COR-L47 (cell line): ENCODE measurements at places on chromosomes 13 and 19.
A peak's percentile ranks its signal among the peaks of the same experiment; 100 is the strongest.

- DNase-seq = peak; percentile 6
These were observed 206.7 kb upstream of the RFC3 start for GRCh38 chr13:33611121-33611805.

- no peak for DNase-seq
These were observed 46.0 kb downstream of the RCBTB2 start for GRCh38 chr13:48486836-48487235.

- no peak for DNase-seq
These were observed 1.9 kb downstream of the CNN2 start for GRCh38 chr19:1028062-1028926.

- DNase-seq = peak; percentile 50
These were observed 70.8 kb downstream of the SHISA2 start for GRCh38 chr13:25981060-25981459.

GRCh38 chr13:48110931-48111721 is 16.2 kb upstream of the MED4 start:
- no peak for DNase-seq

GRCh38 chr19:55672418-55672817 is 2.6 kb upstream of the EPN1 start:
- DNase-seq = no peak

- DNase-seq = no peak
These were observed 7.9 kb downstream of the NAPA start for GRCh38 chr19:47507012-47507411.

DNA sequence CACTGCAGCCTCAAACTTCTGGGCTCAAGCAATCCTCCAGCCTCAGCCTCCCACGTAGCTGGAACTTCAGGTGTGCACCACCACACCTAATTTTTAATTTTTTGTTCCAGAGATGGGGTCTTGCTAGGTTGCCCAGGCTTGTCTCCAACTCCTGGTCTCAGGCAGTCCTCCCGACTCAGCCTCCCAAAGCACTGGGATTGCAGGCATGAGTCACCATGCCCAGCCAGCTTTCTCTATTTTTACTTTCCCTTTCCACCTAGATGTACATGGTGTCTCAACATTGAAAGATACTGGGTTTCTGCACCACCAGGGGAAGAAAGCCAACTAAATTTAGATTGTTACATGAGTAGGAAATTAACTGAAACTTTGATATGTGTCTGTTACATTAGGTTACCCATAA is 13.8 kb upstream of the ZNF846 start:
- DNase-seq = no peak

DNA sequence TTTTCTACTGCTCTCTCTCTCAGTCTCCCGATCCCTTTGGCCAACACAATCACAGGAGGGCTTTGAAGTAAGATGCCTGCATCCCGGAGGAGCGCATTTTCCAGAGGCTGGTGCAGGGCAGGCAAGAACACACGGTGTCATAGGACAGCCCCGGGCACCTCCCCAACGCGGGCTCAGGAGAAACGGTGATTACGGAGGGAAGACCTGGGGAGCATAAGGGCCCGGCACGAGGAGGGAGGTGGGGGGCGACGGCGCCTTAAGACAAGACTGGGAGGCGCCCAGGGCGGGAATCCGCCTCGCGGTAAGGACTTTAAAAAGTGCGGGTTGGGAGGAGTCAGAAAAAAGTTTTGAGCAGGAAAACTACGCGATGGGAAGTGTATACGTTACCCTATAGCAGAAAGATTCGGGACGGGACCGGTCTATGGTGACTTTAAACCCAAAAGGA is 18.7 kb upstream of the ZNF888 start:
- DNase-seq = peak; percentile 4

- peak; percentile 99 for DNase-seq
These were observed at the start of gene ZNF506 for GRCh38 chr19:19821366-19821951. Gene ZNF506 (minus strand): TSS chr19:19821750. CDS start chr19:19821603, 147 bp downstream.

DNA sequence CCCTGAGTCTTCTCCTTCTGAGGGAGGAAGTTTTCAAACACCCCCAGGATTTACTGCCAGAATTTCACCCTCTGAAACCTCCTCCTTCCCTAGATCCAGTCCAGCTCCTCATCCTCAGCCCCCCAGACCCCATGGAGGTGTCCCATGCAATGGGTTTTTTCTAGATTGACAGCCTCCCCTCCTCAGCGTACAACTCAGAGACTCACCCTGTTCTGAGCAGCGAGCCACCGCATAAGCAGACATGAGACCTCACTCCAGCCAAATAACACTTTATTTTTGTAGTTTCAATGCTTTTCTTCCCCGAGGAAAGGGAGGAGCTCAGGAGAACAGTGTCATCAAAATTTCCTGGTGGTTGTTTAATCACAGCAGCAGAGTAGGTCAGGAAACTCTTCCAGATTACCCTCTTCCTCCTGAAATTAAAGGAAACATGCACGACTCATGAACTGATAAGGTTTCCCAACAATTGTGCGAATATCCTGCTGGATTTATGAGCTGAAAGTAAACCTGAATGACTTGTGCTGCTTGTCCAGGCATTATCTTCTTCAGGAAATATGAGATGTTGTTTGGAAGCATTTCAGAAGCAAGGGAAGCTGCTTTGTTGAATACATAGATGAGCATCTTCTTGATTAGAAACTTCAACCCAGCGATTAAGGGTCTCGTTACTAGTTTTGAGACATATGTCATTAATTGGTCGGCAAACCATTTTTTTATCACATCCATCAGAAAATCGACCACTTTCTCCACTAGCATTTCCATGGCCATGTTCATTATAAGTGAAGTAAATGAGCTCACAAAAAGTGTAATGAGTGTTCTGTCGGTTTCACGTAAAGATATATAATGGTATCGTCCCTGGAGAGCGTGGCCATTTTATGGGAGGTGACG is 36.2 kb downstream of the ERICH4 start:
- no peak for DNase-seq

- no peak for DNase-seq
These were observed 625.2 kb upstream of the PCDH20 start for GRCh38 chr13:62040806-62041205.

DNA sequence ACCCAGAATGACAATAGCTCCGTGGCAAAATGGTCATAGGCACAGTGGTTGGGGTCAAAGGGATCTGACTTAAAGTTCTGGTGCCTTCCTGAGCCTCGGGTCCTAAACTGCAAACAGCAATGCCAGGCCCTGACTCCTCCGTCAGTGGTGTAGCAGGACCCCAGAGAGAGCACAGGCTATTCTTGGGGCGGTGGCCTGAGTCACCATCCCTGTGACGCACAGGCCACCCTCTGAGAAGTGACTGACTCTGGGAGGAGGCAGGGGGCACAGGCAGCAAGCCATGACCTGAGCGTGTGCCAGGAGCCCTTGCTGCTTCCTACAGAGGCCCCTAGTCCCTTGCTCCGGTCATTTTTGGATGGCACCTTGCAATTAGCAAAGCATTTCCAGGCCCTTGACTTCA is 18.7 kb downstream of the PLVAP start:
- DNase-seq = no peak

DNA sequence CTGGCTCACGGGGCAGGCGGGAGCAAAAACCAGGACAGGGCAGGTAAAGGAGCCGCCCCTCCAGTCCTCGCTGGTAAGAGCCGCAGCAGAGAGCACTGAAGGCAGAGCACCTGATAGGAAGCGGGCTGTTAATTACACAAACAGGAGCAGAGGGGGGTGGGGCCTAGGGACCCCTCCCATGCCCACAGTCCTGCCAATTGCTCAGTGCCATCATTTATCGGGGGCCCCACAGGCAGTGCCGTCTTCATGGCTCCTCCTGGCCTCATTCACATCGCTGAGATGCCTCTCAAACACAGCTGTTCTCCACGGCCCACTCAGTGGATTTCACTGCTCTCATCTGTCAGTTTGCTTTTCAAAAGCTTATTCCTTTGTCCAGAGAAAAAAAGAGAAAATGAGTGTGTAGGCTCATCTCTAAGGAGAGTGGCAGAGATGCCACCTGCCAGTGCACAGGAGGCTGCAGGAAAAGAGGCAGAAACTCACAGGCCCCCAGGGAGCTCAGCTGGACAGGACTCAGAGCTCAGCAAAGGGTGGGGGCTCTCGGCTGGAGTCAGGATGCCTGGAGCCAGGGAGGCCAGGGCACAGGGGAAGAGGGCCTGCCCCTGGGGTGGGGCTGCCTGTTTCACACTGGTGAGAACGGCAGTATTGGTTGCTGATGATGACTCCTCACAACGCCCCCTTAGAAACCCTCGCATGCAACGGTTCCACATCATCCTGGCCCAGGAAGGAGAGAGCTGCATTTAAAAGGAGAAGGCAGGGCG is 174.6 kb downstream of the COL4A1 start:
- DNase-seq = peak; percentile 84

- no peak for DNase-seq
These were observed 24.9 kb downstream of the MED26 start for GRCh38 chr19:16603090-16603489.

DNA sequence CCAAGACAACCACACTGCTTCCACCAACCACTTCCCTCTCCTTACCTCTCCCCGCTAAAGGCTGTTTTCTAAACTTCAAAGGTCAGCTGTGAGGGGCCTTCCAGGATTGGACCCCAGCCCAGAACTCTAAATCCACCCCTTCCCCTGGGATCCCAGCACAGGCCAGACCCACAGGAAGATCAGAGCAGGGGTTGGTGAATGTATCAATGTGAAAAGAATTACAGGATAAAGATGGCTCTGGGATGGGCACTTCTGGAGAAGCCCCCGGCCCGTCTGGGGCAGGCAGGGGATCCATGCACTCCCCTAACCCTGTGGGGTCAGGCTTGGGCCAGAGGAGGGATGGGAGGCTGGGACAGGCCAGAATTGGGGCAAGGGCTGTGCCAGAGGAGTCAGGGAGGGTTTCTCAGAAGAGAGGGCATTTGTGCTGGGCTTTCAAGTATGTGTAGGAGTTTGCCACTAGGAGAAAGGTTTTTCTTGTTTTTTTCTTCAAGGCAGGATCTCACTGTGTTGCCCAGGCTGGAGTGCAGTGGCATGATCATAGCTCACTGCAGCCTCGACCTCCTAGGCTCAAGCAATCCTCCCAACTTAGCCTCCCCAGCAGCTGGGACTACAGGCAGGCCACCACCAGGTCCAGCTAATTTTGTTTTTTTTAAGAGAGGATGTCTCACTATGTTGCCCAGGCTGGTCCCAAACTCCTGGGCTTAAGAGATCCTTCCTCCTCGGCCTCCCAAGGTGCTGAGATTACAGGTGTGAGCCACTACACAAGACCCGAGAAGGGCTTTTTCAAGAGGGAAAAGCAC is 1.0 kb upstream of the MEF2B start:
- no peak for DNase-seq

DNA sequence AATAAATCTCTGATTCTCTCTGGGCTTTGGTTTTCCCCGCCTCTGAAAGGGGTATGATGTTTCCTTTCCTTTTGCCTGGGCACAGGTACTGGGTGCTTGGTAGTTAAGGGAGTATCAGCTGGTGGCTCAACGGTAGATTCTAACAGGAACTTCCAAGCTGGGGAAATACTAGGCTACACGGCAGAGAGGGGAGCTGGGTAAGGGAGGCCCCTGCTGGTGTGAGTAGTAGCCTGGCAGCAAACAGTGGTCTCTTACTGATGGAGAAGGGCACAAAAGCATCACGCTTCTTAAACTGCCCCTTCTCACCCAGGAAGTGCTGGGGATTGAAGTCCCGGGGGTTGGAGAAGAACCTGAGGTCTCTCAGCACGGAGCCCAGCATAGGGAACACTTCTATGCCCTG is 26.9 kb upstream of the CYP2A7 start:
- DNase-seq = no peak

- DNase-seq = no peak
These were observed 150.9 kb downstream of the RFC3 start for GRCh38 chr13:33968520-33969507.

DNA sequence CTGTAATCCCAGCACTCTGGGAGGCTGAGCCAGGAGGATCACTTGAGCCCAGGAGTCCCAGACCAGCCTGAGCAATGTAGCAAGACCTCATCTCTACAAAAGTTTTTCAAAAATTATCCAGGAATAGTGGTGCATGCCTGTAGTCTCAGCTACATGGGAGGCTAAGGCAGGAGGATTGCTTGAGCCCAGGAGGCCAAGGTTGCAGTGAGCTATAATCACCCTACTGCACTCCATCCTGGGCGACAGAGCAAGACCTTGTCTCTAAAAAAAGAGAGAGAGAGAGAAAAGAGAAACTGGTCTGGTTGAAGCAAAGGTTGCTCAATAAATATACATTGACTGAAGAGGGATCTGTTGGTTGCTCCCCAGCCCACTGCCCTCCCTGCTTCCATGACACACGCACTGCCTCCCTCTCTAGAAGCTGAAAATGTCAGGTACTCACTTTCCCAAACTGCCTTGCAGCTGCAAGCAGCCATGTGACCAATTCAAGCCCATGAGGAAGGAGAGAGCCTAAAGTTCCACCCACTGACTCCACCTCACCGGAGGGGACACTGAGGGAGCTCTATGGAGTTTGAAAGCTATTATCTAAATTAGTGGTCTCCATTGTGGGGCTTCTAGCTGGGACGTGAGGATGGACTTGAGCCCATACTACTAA is 14.0 kb downstream of the CEACAM16 start:
- no peak for DNase-seq

DNA sequence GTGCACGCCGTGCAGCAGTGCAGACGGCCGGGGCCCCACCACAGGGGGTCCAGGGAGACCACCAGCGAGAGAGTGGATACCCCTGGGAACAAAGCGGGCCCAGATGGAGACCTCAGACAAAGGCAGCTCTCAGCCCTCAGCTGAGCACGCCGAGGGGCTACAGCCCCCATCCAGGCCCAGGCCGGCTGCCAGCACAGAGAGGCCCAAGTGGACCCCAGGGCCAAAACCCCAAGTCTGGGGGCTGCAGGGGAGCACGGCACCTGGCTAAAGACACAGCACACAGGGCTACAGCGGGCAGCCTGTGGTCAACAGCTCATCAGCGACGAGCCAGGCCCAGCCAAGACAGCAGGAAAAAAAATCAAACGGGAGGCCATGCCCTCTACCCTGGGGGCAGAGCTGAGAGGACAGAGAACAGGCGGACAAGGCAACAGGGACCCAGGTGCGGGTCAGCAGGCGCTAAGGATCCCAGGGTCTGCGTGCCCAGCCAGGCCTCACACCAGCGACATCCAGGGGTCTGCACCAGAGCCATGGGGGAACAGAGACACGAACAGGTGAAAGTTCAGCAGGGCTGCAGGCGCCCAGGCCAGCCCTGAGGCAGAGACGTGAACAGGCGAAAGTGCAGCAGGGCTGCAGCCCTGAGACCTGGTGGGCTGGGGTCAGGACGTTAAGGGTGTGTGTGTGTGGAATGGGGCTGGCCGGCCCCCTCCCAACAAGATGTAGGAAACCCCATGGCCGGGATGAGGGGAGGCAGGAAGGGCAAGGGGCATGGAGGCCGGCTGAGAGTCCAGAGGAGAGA is 34.3 kb downstream of the RASA3 start:
- DNase-seq = no peak

GRCh38 chr19:6271721-6272410 is 7.9 kb downstream of the MLLT1 start:
- no peak for DNase-seq

- no peak for DNase-seq
These were observed 140.8 kb downstream of the MIPEP start for GRCh38 chr13:23748109-23748990.

GRCh38 chr19:10639836-10640235 is 14.3 kb upstream of the ILF3 start:
- no peak for DNase-seq

- no peak for DNase-seq
These were observed 19.8 kb upstream of the PCDH8 start for GRCh38 chr13:52868190-52868589.

- peak; percentile 32 for DNase-seq
These were observed 5.2 kb upstream of the BCAT2 start for GRCh38 chr19:48815870-48816501.

- DNase-seq = no peak
These were observed 82.6 kb upstream of the OXGR1 start for GRCh38 chr13:97076898-97077297.
